Type B pancreatic cell (in vitro differentiated cells): ENCODE measurements at places on chromosomes 12 and 14.

- no peak for DNase-seq
Measured at GRCh38 chr12:58976146-58976545, 55.8 kb upstream of the LRIG3 start.

DNA sequence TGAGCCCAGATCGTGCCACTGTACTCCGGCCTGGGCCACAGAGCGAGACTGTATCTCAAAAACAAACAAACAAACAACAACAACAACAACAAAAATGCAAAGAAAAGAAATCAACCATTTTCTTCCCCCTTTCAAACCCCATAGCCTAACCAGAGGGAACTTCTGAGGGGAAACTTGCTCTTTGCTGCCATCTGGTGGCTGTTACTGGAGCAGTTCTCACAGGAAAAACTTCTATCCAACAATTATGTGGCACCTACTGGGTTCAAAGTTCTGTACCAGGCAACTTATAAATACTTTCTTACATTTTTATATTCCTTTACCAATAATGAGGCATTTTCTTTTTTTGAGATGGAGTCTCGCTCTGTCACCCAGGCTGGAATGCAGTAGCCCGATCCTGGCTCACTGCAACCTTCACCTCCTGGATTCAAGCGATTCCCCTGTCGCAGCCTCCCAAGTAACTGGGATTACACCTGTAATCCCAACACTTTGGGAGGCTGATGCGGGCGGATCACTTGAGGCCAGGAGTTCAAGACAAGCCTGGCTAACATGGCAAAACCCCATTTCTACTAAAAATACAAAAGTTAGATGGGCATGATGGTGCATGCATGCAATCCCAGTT is 50.9 kb upstream of the BICDL1 start:
- no peak for DNase-seq

DNA sequence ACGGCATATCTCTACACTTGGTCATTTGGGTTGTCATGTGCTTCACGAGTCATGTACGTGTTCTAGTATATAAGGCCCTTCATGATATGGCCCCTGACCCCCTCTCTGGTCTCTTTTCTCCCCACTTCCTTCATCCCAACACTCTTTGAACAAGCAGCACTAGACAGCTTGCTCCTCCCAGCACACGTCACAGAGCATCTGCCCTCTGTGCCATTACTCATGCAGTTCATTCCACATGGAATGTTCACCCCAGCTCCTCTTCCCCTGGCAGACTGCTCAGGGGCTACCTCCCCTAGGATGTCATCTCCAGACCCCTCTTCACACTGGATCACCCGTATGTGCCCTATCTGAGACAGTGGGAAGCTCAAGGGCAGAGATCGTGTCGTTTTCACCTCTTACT is 14.1 kb upstream of the LRP1-AS start:
- DNase-seq, result no peak

GRCh38 chr14:29712601-29713000 is 215.0 kb downstream of the PRKD1 start:
- no peak for DNase-seq
